ENCODE measurements at places on chromosomes 11 and 22.

DNA sequence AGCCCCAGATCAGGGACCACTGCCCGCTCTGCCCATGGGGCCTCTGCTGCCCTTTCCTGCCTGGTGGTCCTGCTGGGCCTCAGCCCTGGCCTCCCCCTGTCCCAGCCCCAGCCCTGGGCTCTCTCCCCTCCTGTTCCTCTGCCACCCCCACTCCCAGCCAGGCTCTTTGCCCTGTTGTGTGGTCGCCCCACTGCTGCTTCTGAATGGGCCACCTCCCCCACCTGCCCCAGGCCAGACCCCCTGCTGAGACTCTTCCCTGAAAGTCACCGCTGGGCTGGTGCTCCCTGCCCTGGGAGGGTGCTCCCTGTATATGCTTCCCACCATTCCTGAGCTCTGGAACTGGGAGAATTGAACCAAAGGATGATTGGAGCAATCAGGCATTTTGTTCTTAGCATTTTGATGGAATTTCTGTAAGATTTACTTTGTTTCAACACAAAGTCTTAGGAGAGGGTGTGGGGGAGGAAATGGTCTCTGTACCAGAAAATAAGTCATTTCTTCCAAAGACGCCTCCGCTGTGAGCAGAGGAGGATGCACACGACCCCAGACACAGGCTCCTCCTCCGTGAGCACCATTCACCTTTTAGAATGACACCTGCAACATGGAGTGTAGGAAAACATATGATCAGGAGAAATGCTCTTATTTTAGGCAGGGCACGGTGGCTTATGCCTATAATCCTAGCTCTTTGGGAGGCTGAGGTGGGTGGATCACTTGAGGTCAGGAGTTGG is 5.2 kb downstream of the APOBEC3B start:
- no peak for DNase-seq

GRCh38 chr11:5297721-5298323 is 3.9 kb downstream of the OR51B4 start:
- DNase-seq = no peak

DNA sequence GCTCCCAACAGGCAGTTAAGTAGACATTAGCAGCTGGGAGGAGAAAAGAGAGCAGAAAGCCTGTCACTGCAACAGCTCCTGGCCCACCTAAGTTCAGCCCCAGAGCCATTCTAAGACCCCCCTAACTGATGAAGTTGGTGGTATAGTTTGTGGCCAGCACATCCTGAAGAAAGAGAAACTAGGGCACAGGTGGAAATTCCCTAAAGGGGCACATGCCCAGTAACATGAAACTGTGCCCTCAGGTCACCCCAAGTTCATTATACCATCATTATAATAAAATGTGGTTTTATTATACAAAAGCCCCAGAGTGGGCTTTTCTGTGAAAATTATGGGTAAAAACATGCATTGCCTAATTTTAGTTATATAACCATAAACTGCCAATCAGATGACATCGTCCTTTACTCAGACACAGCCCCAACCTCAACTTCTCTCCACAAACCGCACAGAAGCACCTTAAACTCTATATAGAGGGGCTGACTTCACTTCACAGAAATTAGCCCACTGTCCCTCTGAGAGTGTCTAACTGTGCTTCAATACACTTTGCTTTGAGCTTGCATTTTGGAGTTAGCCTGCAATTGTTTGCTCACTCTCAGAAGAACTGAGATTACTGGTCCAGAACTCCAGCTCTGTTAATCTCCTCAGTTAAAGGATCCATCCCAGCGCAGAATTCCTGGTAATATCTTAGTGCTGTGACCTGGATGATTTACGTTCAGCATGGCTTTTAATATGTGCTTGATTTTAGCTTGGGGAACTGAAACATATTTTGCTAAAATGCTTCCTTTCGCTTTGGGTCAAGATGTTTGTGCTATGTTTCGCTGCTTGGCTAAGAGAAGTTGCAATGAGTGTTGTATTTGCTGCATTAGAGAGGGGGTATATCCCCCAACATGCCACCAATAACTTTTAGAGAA is 1.8 kb upstream of the APOL3 start:
- peak; percentile 63 for DNase-seq

DNA sequence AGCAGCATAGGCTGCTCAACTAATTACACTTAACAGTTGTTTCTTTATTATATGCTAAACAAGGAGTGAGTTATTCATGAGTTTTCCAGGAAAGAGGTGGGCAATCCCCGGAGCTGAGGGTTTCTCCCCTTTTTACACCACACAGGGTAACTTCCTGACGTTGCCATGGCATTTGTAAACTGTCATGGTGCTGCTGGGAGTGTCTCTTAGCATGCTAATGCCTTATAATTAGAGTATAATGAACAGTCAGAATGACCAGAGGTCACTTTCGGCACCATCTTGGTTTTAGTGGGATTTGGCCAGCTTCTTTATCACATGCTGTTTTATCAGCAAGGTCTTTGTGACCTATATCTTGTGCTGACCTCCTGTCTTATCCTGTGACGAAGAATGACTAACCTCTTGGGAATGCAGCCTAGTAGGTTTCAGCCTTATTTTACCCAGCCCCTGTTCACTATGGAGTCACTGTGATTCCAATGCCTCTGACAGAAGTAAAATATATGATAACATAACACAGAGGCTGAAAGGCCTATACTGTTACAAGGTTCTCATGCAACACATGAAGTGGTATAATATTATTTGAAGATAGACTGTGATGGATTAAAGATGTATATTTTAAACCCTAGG is 41.3 kb upstream of the RDX start:
- DNase-seq = no peak

DNA sequence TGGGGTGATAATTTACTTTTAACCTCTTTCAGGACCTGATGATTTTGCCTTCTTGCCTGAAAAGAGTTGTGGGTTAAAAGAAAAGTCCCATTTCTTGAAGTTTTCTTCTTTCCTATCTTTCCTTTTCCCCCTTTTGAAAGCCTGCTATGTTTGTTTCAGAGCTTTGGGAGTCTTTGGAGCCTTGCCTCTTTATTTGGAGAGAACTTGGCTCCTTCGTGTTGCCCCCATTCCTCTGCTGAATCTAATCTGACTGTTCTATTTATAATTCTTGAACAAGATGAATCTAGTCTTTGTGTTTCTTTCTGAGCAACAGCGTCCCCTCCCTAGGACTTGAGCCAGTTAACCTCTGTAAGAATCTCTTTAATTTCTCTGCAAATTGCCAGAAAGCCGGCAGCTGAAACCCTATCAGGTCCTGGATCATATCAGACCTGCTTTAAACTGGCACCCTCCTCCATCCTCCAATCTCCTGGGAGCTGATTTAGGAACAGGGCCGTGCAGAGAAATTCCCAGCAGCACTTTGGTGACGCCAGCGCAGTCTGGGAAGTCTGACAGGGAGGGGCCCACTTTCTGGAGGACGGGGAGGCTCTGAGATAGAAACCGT is 289.1 kb upstream of the SORL1-AS1 start:
- no peak for DNase-seq

GRCh38 chr22:24503137-24503842 is 8.2 kb downstream of the UPB1 start:
- peak; percentile 97 for DNase-seq

Data from MV-4-11 (cell line).